ENCODE measurements at places on chromosomes 16 and 17.

DNA sequence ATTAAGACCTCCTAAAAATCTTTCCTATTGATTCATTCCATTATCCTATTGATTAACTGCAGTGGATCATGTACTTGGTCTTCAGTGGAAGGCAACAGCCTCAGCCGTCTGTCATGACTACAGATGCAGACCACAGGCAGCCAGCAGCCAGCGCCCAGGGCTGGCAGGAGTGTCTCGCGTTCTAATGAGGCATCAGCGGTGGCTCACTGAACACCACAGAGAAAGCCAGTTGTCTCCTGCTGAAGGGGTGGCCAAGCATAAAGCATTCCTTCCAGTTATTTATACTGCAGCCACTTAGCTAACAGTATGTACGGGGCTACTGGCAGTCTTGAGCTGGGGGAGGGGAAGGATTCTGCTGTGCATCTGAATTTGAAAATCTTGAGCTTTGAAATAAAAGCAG lies 214.3 kb downstream of the IRX3 start:
- DNase-seq = no peak

DNA sequence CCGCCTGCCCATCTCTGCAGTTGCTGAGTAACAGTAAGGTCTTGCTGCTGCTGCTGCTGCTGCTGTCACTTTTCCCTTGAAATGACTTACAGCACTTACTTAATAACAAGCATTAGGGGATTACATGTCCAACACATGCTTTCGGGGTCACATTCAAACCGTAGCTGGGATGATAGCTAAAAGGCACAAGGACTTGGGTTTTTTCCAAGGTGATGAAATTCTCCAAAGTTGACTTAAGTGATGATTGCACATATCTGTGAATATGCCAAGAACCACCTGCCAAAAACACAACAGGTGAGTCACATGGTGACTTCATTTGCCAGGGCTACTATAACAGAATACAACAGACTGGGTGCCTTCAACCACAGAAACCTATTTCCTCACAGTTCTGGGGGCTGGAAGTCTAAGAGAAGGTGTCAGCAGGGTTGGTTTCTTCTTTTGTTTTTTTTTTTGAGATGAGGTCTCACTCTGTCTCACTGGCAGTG lies 121.9 kb upstream of the TNRC6C start:
- DNase-seq = no peak

DNA sequence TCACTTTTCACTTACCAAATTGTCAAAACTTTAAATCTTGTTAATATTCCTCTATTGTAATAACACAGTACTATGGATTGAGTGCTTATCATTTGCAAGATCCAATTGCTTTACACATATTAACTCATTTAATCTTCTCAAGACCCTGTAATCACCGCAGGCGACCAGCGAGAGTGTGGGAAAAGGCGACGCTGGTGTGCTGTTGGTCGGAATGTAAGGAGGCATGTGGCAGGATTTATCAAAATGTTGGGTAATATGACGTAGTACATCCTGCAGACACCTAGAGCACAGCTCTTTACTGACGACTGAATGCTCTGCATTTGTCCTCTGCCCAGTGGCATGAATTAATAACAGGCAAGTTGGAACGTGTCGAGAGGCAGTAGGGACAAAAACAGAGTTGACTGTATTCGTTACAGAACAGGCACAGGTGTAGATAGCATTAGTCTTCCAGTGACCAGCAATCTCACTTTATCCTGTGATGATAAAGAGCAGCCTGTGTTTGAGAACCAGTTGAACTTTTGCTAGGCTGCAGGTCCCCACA lies 80.3 kb downstream of the TNRC6C start:
- no peak for DNase-seq

- DNase-seq = no peak
Observed at GRCh38 chr17:61986898-61987297, 59.1 kb upstream of the INTS2 start.

- DNase-seq = no peak
Observed at GRCh38 chr17:52383493-52384100, 225.1 kb upstream of the CA10 start.

- no peak for DNase-seq
Observed at GRCh38 chr17:10022416-10022815, 117.3 kb upstream of the RCVRN start.

GRCh38 chr17:5248821-5249479 lies 14.3 kb upstream of the SCIMP start:
- no peak for DNase-seq

DNA sequence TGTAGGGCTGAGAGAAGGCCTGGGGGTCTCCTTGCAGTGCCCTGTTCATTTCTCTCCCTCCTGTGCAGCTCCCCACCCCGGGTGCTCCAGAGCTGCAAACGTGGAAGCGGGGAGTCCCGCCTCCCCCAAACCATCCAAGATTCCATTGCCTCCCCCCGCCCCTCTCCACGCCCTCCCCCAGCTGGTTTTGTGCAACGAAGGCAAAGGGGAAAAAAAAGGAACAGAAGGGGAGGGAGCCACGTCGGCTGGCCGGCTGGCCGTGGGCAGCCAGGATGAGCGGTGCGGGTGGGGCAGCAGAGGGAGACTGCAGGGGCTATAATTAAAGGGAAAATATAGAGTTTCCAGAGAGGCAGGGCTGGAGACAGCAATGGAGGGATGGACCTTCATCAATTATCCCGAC lies 1.7 kb upstream of the COL1A1 start:
- DNase-seq = no peak

GRCh38 chr17:66422186-66422585 lies 119.8 kb downstream of the PRKCA start:
- no peak for DNase-seq

DNA sequence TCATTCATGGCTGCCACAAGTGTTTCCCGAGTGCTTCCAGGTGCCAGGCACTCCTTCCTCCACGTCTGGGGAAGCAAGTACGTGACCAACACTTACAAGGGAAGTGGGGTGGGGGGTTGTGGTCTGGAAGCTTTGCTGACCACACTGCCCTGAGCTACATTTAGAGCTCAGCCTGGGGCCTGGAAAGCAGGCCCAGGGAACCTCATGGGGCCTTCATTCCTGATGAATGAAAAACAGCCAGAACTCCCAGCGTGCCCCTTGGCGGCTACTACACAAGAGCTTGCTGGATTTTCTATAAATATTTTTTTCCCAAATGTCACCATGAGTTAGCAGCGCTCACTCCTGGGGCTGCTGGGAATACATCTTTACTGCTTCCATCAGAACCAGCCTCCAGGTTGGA lies 73.3 kb downstream of the ABCC12 start:
- no peak for DNase-seq

- DNase-seq = no peak
Observed at GRCh38 chr16:77157346-77158058, 33.5 kb upstream of the MON1B start.

GRCh38 chr17:62902531-62903220 lies 63.4 kb upstream of the TANC2 start:
- DNase-seq = no peak

GRCh38 chr16:50706250-50706649 lies 12.8 kb downstream of the NOD2 start:
- no peak for DNase-seq

DNA sequence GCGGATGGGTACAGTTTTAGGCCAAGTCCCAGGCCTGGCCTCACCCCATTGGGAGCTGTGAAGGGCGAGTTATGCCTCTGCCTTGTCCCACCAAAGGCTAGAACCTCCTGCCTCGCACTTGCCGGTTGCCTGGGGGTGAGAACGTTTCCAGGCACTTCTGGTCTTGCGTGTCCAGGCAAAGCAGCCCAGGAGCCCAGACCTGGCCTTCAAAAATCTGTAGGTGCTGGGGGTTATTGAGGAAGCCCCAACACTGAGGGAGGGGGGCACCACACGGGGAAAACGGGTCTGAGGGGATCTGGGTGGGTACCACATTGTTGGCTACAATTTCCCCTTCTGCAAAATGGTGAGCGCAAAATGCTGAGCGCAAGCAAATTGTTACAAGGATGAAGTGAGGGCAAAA lies 12.2 kb upstream of the ATP2C2 start:
- no peak for DNase-seq

DNA sequence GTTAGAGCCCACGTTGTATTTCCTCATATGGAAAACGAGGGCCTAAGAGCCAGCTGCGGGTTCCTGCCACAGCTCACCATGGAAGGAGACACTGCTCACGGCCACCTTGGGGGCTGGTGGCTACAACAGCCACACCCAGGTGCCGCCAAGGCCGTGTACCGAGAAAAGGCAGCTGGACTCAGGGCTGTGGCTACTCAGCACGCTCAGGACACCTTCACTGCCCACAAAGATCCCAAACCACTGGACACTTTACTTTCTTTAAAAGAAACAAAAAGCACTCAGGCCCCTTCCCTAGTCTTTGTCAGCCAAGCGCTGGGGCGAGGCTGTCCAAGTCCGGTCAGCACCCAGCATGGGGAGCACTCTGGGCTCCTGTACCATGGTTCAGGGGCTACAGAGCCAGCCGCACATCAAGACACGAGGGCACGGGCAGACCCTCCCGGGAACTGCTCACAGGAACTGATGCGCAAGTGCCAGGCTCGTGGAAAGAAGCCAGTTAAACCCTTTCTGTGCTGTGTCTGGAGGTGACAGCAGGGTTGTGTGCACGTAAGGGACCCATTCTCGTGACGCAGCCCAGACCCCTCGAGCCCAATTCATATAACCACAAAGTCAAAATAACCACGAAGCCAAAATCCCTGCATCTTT lies 18.5 kb downstream of the SLC16A3 start:
- no peak for DNase-seq

DNA sequence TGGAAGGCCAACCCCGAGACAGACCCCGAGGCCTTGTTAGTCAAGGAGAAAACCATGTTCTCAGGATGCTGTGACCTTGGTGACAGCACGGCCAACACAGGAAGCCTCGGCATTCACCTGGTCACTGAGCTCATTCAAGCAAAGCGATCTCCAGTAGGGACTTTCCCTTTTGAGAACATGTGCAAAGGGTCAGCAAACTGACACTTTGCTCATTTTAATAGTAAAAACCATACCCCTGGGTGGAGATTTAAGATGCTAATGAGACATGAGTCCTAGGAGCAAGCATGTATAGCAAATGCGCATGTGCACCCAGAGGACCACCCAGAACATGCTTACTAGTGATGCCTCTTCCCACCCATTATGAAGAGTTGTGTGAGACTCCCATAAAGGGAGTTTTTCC lies 5.7 kb upstream of the SULT1A2 start:
- no peak for DNase-seq

GRCh38 chr17:29070308-29070707 lies 27.4 kb downstream of the PIPOX start:
- DNase-seq = no peak

GRCh38 chr16:31869511-31870201 lies 4.0 kb upstream of the ZNF267 start:
- DNase-seq = no peak

GRCh38 chr17:68403122-68403521 lies 54.2 kb downstream of the WIPI1 start:
- DNase-seq = no peak

- no peak for DNase-seq
Observed at GRCh38 chr17:7989781-7990655, 12.4 kb upstream of the GUCY2D start.

DNA sequence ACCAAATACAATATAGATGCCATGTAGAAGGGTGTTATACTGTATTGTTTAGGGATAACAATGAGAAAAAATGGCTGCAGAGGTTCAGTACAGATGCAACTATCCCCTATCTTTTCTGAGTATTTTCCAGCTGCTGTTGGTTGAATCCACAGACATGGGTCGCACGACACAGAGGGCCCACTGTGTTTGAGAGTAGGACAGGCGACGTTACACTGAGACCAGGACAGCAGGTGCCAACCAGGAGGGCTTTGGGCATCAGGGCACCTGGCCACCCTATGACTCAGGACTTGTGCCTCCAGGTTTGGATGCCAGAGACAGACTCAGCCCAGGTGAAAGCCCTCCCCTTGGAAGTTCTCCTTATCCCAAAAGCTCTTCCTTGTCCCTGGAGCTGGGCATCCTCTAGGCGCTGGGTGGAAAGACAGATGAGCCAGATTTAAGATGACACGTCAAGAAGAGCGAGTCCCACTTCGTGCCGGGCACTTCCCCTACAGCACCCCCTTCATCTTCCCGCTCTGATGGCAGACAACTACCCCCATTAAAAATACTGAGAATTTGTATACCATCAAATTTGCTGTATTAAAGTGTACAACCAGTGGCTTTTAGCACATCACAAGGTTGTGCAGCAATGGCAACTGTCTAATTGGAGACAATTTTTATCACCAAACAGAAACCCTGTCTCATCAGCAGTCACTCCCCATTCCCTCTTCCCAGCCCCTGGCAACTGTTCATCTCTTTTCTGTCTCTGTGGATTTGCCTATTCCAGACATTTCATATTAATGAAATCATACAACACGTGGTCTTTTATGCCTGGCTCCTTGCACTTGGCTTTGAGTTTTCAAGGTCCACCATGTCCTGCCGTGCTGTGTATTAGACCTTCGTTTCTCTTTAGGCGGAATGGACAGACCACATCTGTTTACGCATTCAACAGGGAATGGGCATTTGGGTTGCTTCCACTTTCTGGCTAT lies 30.6 kb downstream of the TNFRSF13B start:
- no peak for DNase-seq

- DNase-seq = no peak
Observed at GRCh38 chr16:23051587-23051986, 97.7 kb downstream of the USP31 start.

GRCh38 chr16:88779406-88780141 lies 5.4 kb downstream of the PIEZO1 start:
- no peak for DNase-seq

DNA sequence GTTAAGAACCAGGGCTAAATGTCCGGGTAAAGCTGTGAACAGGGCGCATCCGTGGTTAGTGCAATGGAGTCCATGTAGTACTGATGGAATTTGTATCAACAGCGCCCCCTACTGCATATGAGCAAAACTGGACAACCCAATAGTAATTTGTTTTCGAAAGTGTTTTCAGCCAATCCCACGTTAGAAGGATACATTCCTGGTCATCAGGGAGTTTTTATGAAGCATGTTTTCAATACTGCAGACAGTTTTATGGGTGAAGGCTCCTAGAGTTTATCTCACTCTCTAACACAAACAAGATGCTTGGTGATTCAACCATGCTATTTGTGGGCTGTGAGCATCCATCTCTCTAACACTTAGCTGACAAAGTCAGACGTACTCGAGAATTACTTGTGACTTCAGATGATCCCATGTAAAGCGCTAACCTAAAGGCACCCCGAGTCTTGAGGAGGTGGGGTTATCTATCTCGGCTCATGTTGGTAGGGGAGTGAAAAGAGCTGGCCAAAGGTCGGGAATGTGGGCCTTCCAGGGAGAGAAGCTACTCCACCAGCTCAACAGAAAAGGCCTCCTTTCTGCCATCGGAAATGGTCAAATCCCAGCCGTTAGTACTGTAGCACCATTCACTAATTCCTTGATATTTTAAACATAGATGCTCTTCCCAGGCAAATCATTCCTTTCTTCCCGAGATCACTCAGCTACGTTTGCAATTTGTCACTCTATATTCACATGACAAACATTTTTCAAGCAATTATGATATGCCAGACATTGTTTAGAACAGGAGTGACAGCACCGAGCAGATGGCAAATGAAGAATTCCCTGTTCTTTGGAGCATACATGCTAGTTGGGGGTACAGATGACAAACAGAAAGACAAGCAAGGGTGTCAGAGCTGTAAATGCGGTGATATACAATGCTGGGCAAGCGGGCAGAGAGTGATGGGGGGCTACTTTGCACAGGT lies 46.9 kb upstream of the HNF1B start:
- DNase-seq = no peak

Measured in urinary bladder (tissue), 4 donors.